Lower lobe of right lung (tissue), 2 donors: ENCODE measurements at places on chromosomes 11 and 22. TPM values are rescaled to one million over a fixed set of nuclear protein-coding genes. Genes with fewer than 3 reads are reported as not detected.

AP1B1 gene
- total RNA-seq = 70.3 TPM

ROBO4 gene
- 58.3 TPM for total RNA-seq

GRCh38 chr22:43110927-43111623 lies 525 bp downstream of the BIK start:
- peaks cover 17% of the 10 kb centered on the region for H3K27me3 ChIP-seq
- DNase-seq = peak; percentile 75
- H3K27ac ChIP-seq = peak overlapping the region; percentile 54
- peak overlapping the region; percentile 75 for H3K4me3 ChIP-seq
- H3K4me1 ChIP-seq = peaks cover 19% of the 10 kb centered on the region

- no peak overlapping the region for H3K27ac ChIP-seq
- no peaks in the 10 kb centered on the region for H3K4me1 ChIP-seq
- H3K27me3 ChIP-seq = no peaks in the 10 kb centered on the region
- DNase-seq = no peak
These were observed 53.8 kb upstream of the ME3 start for GRCh38 chr11:86726118-86726753.

GRCh38 chr11:109894242-109894641 lies 198.9 kb upstream of the ZC3H12C start:
- H3K27ac ChIP-seq = no peak overlapping the region
- no peak overlapping the region for H3K4me3 ChIP-seq
- no peak for DNase-seq
- no peaks in the 10 kb centered on the region for H3K4me1 ChIP-seq
